HuH-7.5 (cell line): ENCODE measurements at places on chromosomes 5 and 9.

DNA sequence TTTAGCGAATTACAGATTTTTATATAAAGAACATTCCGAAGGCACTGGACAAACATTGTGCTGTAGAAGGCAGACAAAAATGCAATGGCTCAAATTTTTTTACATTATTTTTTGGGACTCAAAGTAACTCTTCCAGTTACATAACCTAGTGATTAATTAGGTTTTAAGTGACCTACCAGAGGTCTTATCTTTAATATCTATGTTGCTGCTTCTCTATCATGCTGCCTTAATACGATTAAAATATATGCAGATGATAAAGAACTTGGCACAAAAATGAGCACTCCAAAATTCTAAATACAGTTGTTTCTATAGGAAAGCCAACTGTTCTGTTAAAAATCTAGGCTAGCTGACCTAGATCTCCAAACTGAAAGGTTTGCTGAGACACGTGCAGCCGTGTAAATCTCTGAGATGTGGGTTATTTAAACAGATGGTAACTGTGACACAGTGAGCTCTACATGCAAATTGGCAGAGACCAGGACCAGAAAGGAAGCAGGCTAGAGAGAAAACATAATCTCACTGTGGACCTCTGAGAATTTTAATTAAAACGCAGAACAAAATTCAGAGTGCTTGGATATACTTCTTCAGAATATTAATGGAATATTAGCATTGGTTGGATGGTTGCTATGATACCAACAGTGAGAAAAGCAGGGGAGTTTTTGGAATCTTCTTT, 56.2 kb downstream of the CAMK4 start:
- no peak for DNase-seq

DNA sequence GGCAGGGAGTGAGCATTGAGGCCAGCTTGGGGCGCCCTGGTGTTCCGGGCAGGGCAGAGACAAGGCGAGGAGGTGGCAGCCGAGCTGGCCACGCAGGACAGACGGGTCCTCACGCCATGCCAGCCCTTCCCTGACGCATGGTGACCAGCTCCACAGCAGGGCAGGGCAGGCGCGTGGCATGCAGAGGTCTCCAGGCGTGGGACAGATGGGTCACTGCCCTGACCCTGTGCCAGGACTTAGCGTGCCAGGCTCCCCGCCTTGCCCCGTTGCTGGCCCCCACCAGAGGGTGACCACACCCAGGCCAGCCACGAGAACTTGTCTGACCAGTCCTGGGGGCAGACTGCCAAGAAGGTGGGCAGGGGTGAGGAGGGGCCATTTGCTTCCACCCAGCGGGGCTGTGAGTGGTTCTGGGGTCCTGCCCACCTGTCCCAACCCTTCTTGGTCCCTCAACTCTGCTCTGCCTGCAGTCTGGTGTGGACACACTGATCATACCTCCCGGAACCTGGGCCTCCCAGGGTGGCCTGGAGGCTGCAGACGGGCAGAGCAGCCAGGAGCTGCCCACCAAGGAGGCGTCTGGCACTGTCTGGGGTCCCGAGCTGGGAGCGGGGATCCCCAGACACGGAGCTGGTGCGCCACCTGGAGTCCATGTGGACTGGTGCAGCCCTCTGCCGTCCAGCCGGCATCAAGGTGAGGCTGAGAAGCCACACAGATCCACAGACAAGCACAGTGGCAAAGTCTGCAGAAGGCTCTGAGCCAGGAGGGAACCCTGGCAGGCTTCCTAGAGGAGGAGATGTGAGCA, at the start of gene RNF224:
RNF224 (plus strand) TSS at position 449 of the 799 bp plus-strand sequence. CDS start 834 bp downstream, outside the sequence.
- peak; percentile 98 for DNase-seq

GRCh38 chr9:97840521-97840920, 12.5 kb upstream of the FOXE1 start:
- DNase-seq: no peak

- no peak for DNase-seq
Measured at GRCh38 chr5:178486239-178486641, 104.0 kb downstream of the COL23A1 start.

GRCh38 chr5:136073714-136074529, 45.1 kb downstream of the TGFBI start:
- DNase-seq: no peak

- no peak for DNase-seq
Measured at GRCh38 chr9:110330484-110331105, 7.1 kb downstream of the TXNDC8 start.

DNA sequence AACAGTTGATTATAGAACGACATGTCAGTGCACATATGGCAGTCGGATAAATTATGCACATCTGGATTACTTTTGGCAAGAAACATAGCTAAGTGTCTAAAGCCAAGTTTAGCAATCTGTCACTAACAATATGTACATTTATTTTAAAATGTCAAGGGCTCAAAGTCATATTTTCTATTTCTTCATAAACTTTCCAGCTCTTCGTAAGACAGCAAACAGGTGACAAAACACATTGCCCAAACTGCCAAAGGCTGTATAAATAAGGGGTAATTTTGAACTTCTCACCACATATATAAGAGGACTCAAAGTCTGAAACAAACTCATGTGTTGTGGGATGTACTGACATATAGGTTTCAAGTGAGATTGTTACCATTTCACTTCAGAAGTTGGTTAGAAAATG, 237.2 kb downstream of the ARL15 start:
- no peak for DNase-seq
